CD8-positive, alpha-beta T cell (primary cell): ENCODE measurements at places on chromosomes 16 and 17.

- DNase-seq = no peak
These were observed 263.1 kb upstream of the TNRC6C start for GRCh38 chr17:77695386-77695785.

DNA sequence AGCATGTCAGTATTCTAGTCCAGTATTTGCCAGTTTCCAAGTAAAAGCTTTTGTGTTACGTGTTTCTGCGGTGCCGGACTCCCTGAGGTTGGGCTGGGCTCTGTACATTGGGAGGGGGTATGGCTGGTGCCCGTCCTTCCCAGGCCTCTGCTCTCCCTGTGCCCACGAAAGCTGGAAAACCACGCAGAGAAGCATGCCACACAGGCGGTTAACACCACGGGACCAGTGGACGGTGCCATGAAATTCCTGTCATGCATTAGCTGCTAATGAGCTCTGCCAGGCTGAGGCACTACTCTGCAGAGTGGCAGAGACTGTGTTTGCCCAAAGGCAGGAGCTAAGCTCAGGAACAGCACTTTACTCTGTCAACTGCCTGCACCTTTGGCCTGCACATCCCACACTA, 8.1 kb downstream of the SMIM5 start:
- no peak for DNase-seq

DNA sequence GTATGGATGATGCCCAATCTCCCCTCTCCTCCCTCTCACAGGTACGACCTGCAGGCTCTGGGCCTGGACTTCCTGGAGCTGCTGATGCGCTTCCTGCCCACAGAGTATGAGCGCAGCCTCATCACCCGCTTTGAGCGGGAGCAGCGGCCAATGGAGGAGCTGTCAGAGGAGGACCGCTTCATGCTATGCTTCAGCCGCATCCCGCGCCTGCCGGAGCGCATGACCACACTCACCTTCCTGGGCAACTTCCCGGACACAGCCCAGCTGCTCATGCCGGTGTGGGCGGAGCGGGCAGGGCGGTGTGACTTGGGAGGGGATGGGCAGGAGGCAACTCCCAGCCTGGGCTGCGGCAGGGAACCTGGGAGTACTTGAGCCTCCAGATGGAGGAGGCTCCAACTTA, 18.1 kb downstream of the SPATA32 start:
- DNase-seq = no peak

DNA sequence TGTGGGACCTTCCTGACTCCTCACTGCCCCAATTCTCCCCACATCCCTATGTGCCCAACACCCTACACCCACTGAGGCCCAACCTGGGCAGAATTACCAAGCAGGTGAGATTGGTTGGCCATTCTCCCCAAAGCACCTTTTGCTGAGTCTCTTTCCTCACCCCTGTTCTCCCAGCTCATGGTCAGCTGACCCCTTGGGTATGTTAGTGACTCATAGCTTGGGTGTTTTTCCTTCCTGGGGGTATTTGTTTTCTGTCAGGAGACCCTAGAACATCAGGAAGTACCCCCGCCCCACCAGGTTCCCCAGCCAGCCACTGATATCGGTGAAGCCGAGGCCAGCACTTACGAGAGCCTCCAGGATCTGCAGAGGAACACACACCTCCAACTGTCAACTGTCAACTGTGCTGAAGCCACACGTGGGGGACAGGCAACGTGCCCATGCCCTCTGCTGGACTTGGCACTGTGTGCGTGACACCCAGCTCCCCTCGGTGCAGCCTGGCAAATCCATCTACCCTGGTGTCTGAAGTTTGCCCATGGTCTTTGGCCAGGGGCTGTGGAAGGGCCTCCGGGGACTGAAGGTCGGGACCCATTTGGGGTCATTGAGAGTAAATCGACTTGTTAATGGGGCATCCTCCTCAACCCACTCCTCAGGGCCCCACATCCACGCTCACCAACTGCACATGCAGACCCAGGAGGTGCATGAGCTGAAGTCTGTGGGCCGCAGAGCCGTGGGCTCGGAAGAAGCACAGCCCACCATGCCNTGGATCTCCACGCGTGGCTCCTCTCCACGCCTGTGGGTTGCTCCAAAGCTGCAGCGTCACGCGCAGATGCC, 53.1 kb downstream of the METRNL start:
- no peak for DNase-seq

DNA sequence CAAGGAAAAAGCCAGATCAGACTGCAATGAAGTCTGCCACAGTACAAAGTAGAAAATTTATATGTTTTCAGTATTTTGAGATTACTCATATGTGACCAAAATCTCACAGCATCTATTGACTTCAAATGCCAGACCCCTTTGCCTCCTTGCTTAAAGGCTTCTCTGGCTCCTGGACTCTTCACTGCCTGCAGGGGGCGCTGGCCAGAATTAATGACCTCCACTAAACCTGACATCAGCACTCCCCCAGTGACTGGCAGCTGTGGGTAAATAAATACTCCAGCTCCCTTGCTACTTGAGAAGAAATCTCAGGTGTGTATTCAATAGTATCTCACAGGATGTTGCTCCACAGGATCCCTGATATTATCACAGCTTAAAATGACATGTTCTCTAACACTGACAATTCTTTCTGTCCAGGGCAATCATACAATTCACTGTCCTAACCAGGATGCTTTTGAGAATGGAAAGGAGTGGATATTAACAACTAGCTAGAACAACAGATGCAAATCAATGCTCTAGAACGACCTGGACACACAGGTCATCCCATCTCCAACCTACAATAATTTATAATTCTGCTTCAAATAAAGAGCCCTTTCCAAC, 4.0 kb downstream of the BECN1 start:
- peak; percentile 63 for DNase-seq

DNA sequence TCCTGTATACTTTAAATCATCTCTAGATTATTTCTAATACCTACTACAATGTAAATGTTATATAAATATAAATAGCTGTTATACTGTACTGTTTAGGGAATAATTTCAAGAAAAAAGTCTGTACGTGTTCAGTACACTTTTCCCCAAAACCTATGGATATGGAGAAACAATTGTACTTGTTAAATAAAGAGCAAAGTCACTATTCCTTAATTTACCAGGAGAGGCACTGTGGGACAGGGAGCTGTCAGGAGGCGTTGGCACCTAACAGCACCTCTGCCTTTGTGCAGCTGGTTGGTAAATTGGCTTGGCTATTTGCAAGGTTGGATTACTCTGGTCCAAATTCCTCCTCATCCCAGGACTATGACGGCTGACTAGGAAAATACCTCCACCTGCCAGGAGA, 28.0 kb downstream of the CRHR1 start:
- no peak for DNase-seq

GRCh38 chr16:48525201-48526057, 84.6 kb downstream of the N4BP1 start:
- no peak for DNase-seq

DNA sequence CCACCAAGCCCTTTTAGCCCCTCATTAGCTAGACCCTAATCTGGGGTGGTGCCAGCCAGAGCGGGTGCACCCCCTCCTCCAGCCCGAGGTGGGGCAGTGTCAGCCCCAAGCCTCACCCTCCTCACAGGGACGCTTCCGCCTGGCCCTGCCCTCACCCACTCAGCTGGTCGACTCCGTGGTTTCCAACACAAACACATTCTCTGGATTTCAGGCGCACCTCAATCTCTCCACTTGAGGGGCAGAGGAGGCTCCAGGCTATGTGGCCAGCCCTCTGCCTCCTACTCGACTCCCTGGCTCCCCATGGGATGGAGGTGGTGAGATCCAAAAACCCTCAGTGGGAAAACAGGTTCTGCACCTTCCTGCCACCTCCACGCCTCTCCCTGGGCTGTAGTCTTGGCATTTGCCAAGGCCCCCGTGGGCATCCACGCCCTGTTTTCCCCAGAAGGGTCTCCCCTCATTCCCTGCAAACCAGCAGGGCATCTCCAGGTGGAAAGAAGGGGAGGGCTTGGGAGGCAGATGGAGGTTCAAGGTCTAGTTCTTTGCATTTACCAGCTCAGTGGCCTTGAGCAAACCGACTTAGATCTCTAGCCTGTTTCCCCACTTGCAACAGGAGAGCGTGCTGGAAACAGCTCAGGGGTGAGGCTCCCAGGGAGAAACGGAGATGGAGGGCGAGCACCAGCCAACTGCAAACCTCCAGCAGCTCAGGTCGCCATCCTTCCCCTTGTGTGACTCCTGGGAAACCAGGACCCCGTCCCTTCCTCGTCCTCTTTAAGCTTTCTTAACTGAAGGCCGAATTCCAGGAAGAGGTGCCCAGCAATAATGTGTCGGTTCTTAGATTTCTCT, 1.7 kb downstream of the EMP2 start:
- DNase-seq = no peak

DNA sequence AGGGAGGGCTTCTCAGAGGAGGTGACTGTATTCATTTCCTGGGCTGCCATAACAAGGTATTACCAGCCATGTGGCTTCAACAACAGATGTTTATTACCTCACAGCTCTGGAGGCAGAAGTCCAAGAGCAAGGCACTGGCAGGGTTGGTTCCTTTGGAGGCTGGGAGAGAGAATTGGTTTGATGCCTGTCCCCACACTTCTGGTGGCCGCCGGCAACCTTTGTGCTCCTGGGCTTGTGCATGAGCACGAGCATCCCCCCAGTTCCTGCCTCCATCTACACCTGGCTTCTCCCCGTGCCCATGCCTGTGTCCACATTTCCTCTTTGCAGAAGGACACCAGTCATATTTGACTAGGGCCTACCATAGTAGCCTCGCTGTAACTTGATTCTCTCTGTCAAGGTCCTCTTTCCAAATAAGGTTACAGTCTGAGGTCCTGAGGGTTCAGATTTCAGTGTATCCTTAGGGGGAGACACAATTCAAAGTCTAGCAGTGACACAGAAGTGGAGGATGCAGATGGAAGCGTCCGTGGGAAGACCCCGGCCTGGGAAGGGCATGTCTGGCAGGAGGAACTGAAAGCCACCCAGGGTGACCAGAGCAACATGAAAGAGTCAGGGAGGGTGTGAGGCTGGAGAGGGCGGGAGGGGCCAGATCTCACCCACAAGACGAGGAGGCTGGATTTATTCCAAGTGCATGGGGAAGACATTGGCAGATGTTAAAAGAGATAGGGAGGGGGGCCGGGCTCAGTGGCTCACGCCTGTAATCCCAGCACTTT, 188.2 kb upstream of the HSBP1 start:
- DNase-seq = no peak

DNA sequence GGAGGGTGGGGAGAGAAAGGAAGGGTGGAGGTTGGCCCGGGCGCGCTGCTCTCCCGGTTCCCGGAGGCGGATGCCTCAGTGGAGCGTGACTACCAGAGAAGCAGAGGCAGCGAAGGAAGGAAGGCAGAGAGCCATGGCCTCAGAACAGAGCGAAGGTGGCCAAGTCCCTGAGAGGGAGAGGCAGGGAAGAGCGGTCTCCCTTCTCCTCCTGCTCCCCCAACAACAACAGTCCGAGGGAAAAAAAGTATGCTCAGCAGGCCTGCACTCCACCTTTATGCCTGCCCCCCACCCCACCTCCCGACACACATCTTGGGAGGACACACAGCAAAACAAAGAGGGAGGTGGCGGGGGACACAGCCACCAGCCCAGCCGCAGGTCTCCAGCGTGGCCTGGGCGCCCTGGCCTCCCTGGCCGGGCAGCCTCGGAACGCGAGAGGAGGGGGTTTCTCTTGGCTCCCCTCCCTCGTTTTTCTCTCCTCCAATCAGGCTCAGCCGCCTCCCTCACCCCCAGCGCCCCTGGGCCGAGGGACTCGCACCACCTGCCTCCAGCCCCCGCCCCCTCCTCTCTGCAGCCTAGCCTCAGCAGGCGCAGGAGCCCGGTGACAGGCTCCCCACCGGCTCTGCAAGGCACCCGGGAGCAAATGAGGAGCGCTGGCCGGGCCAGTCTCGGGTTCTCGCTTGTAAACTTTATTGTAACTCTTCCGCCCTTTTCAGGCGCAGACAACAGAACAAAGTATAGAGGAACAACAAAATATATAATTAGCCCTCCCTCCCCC, 1.1 kb upstream of the HOXB7 start:
- no peak for DNase-seq

DNA sequence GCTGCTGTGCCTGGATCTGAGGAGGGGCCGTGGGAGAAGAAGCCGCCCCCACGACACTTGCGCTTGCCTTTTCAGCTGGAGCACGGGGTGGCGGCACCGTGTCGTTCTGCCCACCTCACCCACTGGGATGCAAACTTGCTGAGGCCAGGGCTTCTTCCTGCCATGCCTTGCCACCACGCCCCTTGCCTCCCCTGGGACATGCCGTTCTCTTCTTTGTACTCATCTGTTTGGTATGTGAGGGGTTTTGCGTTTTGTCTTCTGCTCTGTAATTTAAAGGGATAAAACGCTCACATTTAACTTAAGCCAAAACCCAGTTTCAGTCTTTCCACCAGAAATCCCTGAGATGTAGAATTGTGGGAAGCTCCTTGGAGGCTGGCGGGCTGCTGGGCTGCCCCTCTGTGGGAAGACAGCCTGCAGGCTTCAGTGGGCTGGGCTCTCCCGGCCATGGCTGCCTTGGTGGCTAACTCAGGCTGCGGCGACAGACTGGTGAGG, 180.2 kb downstream of the RPTOR start:
- no peak for DNase-seq

DNA sequence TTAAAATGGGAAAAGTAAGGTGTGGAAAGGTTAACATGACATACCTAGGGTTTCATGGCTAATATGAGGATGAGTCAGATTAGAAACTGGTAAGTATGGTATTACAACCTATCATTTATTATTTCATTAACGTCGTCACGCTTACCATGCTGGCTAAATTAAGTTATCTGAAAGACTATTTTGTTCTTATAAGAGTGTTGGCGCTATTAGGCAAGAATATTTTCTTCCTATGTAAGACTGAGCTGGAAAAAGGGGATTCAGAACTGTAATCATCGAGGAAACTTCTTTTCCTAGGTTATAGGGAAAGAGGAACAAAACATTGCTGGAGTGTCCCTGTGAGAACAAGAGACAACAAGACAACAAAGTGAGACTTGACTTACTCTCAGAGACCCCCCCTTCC, 440.8 kb downstream of the KCNJ2 start:
- DNase-seq = no peak

DNA sequence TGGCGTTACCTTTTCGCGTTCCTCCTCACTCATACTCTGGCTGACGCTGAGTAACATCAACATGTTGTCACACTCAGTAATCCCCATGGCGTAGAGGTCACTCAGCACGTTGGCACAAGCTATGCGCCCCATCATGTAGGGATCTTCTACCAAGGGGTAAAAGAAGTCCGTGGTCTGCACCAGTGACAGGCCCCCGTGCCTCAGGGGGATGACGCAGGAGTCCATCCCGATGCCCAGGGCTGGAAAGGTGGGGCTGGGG, 596 bp downstream of the SEPHS2 start:
- DNase-seq = no peak
